ENCODE measurements at places on chromosomes 7 and 10.

DNA sequence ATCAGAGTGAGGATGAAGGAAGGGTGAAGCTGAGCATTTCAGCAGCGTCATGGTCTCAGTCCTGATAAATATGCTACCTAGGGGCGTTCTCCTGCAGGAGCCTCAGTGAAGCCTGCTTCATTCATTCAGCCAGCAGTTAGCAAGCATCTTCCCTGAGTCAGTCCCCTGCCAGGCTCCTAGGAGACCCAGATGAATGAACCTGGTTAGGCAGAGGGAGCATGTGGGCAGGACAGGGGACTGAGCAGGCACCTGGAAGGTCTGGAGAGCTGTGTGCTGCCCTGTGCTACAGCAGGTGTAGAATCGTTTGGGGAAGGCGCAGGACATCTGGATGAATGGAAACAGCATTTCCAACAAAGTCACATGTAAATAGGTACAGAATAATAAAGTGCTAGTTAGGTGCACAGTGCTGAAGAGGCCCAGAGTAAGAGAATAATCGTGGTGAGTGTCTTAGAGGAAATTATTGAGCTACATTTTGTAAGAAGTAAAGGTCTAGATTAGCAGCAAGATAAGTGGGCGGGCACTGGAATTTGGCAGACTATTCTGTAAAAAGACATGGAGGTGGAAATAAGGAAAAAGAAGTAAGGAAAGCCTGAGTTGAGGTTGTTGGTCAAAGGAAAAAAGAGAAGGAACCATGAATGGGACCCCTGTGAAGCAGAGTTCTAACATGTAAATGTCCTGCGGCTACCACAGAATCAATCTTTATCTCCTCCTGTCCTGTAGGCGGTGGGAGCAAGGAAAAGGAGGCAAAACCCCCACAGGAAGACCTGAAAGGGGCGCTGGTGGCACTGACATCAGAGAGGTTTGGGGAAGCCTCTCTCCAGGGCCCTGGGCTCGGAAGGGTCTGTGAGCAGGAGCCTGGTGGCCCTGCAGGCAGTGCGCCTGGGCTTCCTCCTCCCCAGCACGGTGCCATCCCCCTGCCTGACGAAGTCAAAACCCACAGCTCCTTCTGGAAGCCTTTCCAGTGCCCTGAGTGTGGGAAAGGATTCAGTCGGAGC lies 12.0 kb downstream of the ZSCAN25 start:
- no peak for DNase-seq

DNA sequence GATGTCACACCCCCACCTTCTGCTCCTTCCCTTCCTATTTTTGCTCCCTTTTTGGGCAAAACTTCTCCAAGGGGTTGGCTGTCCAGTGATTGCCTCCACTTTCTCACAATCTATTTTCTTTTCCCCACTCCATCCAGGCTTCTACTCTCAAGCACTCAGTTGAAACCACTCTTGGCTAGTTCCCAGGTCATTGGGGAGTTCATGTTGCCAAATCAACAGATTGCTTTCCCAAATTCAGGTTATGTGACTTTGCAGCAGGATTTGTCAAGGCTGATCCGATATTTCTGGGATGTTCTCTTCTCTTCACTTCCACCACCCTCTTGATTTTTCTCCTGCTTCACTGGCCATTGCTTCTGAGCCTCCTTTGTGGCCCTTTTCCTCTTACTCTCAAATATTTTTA lies 258.7 kb upstream of the SLC26A5 start:
- DNase-seq, result no peak

DNA sequence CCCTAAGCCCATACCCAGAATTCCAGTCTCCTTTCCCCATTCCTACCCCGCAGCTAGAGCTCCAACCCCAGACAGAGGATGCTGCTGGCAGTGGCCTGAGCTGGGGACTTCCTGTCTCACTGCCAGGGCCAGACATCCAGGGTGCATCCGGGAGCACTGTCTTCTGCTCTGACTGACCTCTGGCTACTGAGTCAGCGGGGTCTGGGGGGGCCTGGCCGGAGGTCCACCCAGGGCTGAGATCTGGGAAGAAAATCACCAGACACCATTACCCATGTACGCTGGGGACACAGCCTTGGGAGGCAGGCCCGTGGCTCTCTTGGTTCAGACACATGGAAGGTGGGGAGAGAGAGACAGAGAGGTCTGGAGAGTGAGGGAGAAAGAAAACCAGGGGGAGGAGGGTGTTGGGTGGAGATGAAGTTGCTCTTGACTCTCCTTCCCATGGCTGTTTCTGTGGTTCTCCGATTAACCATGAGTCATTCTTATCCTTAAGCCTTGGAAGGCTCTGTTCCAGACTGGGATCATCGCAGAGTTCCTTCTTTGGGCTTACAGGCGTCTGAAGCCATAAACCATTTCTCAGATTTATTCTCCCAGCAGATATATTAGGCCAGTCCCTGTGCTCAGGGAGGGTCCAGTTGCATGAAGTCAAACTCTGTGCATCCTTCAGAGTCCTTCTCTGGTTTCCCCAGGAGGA lies 23.6 kb downstream of the TSPAN15 start:
- DNase-seq, result no peak

DNA sequence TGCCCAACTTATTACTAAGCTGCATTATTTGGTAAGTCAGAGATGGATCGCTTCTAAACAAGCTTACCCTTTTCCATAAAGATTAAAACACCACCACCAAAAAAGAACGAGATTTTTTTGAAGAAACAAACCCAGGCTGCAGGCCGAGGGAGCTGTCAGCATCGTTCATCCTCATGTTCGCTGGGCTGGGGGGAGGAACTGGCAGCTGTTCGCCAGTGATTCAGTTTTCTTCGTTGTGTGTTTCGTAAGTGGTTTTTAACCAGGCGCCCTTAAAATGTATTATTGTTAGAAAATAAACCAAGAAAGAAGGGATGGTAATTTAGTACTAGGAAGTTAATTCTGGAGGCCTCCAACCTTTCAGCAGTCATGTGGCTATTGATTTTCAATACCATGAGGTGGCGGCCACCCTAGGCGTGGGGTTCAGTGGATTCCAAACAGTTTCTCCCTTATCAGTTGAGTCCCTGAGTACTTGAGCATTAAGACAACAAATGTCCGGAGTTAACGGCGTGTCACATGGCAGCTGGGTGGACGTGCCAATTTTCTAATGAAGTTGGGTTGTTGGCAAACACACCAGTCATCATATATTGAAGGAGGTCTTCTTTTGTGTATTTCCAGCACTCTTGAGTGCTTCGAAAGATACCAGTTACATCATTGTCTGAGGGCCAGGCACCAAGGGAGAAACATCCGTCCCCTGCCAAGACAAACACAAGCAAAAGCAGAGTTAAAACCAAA lies 173.2 kb downstream of the EBF3 start:
- DNase-seq, result no peak

- DNase-seq, result no peak
Observed at GRCh38 chr7:27513885-27514284, 148.8 kb downstream of the HIBADH start.

DNA sequence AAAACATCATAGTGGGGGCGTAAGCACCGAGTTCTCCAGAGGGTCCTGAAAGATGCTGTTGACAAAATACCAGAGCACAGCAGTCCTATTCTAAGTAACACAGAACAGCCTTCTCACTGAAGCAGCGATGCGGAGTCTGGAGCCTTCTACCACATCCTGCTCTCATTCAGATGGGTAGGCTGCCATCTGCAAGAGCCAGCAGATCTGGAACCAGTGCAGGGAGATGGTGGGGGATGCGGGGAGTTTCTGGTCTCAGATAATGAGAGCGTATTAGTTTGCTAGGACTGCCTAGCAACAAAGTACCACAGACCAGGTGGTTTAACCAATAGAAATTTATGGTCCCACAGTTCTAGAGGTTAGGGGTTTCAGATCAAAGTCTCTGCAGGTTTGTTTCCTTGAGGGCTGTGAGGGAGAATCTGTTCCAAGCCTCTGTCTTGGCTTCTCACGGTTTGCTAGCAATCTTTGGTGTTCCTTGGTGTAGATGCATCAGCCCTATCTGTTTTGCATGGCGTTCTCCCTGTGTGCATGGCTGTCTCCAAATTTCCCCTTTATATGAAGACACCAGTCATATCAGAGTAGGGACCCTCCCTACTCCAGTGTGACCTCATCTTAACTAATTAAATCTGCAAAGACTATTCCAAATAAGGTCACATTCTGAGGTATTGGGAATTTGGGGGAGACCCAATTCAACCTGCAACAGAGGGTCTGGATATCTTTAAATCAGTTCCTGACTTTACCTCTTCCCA lies 52.0 kb upstream of the STEAP1B start:
- no peak for DNase-seq

DNA sequence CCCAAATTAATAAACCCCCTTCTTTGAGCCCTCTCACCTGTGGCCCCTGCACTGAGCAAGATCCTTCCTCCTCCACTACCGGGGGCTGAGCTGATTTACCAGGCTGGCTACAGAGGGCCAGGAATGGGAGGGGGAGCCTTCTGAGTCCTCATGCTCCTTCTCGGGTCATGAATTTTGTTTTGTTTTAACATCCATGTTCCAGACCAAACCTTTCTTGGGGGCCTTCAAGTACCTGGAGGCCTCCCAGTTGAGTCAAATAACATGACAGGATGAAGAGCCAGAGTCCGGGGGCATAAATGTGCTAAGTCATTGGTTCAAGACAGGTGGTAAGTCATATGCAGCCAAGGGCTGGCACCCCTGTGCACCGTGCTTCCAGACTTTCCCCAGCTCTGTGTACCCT lies 39.6 kb downstream of the AFAP1L2 start:
- DNase-seq, result no peak

GRCh38 chr7:2774935-2775334 lies 69.2 kb downstream of the GNA12 start:
- DNase-seq, result no peak

- DNase-seq, result no peak
Observed at GRCh38 chr10:80205477-80206276, at the start of gene ANXA11. ANXA11 (minus strand) TSS chr10:80205537; CDS start chr10:80172861, 32,676 bp downstream.

GRCh38 chr10:3747248-3747960 lies 37.6 kb downstream of the KLF6 start:
- DNase-seq, result no peak

DNA sequence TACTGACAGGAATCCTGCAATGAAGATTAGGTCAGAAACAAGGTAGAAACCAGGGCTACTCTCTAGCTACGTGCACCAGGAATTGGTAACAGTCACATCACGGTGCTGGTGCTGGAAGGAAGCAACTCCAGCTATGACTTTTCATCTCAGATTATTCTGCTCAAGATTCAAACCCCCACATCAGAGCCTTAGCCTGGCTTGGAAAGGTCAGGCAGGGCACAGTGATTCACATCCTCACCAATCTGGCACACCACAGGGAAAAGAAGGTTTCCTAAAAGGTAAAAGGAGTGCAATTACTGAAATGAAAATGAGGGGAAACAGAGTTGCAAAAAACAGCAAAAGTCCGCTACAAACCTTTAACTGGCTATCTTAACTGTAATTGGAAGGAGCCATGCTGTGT lies 240.2 kb upstream of the NPSR1 start:
- no peak for DNase-seq

DNA sequence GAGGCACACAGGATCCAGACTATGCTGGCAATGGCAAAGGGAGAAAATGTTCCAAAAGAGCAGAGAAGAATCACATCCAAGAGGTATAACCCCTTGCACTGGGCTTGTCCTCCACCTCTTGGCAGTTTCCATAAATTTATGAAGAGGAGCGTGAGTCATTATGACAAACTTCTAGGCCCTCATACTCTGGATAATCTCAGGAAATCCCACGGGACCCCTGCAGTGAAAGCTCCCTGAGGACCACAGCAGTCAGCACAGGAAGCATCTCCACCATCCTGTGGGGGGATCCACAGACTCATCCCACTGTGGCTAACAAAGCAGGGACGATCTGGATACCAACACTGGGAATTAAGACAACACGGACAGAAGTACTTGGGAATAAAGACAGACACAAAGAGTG lies 30.3 kb upstream of the GPAM start:
- no peak for DNase-seq

DNA sequence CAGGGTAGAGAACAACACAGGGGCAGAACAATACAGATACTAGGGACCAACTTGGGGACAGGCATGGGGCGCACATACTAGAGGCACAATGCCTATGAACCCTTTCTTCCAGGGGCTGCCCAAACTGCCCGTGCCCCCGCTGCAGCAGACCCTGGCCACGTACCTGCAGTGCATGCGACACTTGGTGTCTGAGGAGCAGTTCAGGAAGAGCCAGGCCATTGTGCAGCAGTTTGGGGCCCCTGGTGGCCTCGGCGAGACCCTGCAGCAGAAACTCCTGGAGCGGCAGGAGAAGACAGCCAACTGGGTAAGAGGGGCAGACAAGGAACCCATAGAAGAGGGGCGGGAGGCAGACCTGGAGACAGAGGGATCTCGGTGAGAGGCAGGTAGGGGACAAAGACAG lies 5.8 kb downstream of the CHAT start:
- DNase-seq, result no peak

- DNase-seq, result no peak
Observed at GRCh38 chr10:122494173-122494820, 32.9 kb downstream of the HTRA1 start.

DNA sequence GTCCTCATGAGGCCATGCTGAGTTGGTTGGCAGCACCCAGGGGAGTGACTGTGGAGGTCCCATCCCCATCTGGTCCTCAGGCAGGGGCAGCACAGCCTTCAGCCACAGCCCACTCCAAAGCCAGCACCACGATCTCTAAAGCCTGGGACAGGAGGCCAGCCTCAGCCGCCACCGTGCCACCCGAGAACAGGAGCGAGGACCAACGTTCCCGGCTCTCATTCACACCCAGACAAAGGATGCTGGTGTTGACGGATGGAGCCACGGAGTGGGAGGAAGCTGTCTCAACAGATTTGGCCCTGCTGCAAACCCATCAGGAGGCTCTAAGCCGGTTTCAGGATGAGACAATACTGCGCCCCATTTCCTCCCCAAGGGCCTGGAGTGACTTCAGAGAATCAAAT lies 42.7 kb upstream of the PPP2R2D start:
- DNase-seq, result no peak

DNA sequence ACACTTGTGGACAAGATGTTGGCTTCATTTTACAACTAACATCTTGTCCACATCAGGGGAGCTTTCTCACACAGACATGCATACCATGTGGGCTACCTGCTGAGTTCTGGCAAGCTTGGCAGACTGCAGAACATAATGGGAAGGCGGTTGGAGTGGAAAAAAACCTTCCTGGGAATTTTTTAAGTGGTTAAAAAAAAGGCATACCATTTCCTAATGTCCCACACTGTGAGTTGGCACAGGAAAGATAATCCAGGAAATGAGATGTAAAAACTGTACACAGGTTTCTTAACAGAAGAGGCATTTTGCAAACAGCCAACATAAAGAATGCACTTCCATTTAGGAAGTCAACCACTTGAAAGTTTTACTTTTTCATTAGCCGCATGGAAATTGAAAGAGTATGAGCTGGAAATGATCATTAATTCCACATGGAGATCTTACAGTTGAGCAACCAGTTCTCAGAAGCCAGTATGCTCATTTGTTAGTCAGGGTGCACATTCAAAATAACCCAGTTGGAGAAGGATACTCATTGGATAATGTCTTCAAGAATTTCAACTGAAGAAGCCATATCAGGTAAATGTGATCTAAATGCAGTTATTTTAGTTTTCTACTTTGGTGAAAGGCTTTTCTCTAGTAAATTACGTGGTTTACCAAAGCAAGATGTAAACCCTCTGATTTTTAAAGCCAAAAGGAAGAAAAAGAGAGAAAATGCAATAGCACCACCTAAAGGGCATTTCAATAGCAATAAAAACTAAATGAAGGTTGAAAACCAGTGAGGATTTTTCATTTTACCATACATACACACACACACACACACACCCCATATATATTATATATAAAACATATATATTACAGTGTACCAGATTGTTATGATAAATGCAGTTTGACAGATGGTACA lies 194.0 kb downstream of the TAX1BP1 start:
- no peak for DNase-seq

Measured in cortex of kidney (tissue), 1 donor.